ENCODE measurements at places on chromosomes 3 and 15.

DNA sequence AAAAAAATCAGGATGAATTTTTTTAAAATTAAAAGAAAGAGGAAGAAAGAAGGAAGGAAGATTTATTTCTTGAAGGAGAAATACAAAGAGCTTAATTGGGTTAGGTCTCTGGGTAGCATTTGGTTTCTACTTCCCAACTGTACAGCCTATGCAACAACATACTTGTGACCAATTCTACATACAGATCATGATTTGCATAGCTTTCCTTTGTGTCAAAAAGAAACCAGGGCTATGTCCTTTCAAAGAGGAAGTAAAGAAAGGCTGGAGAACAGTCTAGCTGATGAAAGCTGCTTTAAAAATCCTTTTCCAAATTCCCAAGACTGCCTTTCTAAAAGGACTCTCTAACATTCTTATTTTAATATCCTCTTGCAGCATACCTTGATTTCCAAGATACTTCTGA, 6.1 kb upstream of the HGD start:
- no peak for DNase-seq

DNA sequence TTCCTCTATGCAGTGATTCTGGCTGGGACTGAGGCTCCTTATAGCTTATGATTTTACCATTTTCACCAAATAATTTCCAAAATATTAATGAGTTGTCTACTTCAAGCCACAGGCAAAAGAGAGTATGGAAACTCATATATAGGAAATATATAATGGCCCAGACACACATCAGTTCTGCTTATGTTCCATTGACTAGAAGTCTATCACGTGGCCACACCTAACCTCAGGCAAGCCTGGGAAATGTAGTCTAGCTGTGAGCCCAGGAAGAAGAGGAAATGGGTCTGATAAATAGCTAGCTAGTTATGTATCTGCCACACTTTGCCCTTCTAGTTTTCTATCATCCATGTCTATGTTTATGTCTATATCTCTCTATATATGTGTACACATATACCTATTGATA, 195.1 kb downstream of the OTOL1 start:
- no peak for DNase-seq

GRCh38 chr15:80991421-80991820, 1.8 kb upstream of the MESD start:
- DNase-seq = no peak

- DNase-seq = no peak
These were observed 32.2 kb downstream of the ATP13A4 start for GRCh38 chr3:193522473-193522872.

DNA sequence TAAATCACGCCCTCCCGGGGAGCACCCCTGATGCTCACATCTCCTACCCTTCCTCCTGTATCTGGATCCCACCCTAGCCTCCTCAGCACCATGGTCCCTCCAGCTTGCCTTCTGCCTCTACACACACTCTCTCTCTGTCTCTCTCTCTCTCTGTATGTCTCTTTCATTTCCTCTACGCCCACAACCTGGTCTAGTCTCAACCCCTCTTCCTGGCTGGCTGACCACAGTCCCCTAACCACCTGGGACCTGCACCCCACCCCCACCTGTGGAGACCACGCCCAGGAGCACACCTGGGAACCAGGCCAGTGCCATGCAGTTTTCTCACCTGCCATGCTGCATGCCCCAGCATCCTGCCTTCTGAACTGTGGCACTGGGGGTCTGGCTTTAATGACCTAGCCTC, 4.0 kb upstream of the CFAP100 start:
- no peak for DNase-seq
